ENCODE measurements at places on chromosomes 3 and 15.

GRCh38 chr15:100683434-100683833, 81.0 kb downstream of the ASB7 start:
- DNase-seq, result no peak

- DNase-seq, result no peak
Observed at GRCh38 chr3:30658328-30659052, 52.1 kb downstream of the TGFBR2 start.

DNA sequence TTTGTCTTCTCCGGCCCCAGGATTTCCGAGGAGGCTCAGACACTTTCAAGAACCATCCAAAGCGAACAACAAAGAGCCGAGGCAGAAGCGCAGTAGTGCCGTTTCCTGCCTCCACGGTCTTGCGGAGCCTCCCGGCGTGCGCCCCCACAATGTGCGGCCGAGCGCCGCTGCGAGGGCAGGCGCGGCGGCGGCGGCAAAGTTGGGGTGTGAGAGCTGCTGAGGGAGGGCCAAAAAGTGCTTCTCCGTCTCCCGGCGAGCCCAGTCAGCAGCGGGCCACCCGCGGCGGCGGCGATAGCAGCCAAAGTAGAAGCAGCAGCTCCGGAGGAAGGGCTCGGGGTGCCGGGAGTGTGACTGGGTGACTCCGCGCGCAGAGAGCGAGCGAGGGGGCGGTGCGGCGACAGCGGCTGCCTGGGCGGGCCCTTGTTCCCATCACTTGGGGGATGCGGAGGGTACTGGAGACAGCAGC, 749.1 kb downstream of the ROBO1 start:
- no peak for DNase-seq

GRCh38 chr3:194404365-194405140, 5.5 kb upstream of the GP5 start:
- no peak for DNase-seq

DNA sequence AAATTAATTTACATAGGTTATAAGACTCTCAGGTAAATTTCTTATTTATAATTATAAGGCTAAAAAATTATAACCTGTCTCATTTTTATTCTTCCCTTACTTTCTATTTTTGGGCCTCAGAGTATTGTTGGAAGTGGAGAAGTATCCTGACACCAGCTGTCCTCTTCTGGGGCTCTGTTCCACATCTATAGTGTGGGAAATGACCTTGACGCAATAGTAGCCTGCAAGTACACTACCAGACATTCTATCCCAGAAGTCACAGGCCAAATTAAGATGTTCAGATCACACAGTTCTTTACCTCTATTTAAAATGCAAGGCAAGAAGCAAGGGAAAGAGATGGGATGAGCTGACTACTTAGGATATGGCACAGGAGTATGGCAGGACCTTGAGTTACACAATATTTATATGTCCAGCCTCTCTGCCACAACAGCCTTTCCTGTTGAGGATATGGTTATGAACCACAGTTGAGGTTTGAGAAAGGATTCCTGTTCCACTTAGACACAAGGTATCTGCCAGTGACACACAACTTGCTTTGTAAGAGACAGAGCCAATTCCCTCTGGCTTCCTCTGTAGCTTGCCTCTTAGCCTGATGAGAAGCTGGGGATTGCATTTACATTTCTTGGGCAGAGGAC, 158.0 kb upstream of the IL12A start:
- DNase-seq, result no peak

- no peak for DNase-seq
Observed at GRCh38 chr3:49217688-49218470, 46.5 kb downstream of the KLHDC8B start.

DNA sequence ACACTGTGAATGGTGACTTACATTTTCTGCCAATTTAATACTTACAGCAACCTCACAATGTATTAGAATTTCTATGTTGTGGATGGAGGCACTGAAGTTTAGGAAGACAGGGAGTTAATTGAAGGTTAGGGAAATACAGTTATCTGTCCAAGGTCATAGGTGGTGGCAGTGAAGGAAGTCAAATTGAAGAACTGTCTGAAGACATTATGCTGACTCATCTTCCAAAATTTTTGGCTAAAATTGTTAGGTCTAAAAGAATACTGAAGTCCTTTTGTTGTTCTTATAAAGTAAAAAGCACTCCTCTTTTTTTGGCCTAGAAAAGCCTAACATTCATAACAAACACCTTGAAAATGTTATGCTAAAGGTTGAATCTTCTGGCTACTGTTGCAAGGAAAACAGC, 27.7 kb downstream of the EMC4 start:
- no peak for DNase-seq

GRCh38 chr3:188904670-188905069, 267.1 kb upstream of the TPRG1 start:
- no peak for DNase-seq

- no peak for DNase-seq
Observed at GRCh38 chr3:58356054-58356453, 23.4 kb downstream of the PXK start.

DNA sequence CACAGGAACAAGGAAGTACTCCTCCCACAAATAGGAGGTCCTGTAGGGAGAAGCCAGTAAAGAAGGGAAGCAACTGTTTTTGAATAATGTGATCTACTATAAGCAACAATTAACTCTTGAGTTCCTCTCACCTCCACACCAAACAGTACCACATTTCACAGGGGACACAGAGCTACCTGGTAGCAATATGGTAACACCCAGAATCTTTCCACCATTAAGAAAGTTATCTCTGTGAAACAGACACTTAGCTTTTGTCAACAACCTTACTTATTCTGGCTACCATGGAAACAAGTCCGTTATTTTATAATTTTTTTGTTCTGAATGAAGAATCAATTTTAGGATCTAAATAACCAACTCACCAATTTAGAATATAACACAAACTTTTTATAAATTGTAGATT, 49.5 kb downstream of the TBL1XR1 start:
- DNase-seq, result no peak

- no peak for DNase-seq
Observed at GRCh38 chr3:153169793-153170383, 7.9 kb downstream of the RAP2B start.

DNA sequence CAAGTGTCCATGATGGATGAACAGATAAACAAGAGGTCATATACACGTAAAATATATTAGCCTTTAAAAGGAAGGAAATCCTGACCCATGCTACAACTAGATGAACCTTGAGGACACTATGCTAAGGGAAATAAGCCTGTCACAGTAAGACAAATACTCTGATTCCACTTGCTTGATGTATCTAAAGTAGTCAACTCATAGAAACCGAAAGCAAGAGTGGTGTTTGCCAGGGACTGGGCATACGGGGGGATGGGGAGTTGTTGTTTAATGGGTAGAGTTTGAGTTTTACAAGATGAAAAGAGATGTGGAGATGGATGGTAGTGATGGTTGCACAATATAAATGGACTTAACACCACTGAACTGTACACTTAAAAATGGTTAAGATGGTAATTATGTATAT, 65.4 kb downstream of the C3orf70 start:
- DNase-seq, result no peak

DNA sequence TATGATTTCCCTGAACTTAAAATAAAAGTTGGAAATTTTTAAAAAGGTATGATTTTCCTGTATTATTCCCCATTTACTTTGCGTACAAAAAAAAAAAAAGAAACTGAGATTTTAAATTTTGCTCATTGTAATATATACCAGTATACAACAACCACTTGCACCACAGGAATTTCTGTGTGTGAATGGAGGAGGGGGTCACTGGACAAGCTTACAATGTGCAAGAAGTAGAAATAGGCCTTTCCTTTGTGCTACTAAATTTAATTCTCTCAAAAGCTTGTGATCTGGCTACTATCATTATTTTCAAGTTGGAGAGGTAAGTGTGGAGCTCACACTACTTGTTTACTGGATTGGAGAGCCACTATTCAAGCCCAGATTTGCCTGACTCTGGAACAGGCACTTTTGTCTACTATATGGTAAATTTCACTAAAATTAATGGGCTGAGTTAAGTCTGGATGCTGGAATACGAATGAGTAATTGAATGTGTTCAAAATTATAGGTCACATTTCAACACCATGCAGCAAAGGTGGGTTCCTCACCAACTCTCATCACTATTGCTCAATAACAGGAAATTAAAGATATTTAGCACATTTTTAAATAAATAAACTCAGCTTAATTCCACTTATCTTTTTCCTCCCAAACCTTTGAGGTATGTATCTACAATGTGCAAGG, 148.0 kb upstream of the MBNL1 start:
- DNase-seq, result no peak

- DNase-seq, result no peak
Observed at GRCh38 chr3:30308131-30308530, 298.3 kb upstream of the TGFBR2 start.

- DNase-seq, result no peak
Observed at GRCh38 chr3:121998030-121998580, 23.9 kb downstream of the ILDR1 start.

DNA sequence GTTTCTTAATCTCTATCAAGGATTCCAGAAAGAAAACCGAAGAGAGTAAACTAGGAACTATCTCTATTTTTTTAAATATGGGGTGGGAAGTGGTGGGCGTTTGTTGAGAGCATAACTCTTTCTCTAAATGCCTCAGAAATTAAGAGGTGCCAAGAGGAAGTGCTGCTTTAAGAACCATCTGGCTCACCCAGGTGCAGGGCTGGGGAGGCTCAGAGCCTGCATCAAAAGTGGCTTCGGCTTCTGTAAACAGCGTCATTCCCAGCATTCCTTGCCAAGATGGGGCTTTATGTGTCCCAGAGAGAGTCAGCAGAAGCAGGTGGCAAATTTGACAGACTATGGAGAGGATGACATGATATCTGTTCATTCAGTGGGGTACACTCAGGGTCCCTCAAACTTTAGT, 123.3 kb upstream of the BFSP2 start:
- DNase-seq, result no peak

DNA sequence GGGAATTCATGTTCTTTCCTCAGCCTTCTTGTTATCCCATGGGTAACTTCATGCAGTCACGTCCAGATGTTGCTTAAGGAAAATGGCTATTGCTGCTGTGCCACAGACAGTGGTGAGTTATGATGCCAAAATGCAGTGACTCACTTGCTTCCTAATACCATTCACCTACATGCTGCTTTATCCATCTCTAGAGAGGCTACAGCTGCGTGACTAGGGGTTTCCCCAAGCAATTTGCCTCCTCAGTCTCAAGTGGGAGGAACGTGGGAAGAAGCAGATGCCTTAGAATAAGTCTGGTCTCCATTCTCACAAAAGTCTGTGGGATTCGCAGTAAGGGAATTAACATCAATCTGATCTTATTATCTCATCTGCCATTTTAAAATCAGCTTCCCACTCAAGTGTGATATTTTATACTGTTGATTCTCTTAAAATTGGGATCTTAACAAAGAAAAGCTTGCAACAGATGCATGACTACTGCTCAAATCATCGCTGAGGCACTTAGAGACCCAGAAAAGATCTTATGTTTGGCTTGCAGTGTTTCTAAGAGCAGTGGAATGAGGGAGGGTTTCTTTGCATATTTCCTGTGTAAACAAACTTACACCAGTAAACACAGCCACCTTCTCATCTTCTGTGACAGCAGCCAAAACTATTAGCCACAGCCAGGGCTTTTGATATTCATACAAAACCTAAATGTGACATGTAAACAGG, 62.0 kb upstream of the ACP3 start:
- DNase-seq, result no peak

GRCh38 chr3:108590460-108590859, 938 bp downstream of the DZIP3 start:
- no peak for DNase-seq

- no peak for DNase-seq
Observed at GRCh38 chr15:57591822-57592367, at the start of gene MYZAP. Gene MYZAP, plus strand, starts transcription at chr15:57591904. Its CDS starts 131 bp downstream, at chr15:57592035.

GRCh38 chr3:179436517-179436916, 14.8 kb downstream of the GNB4 start:
- no peak for DNase-seq

- DNase-seq, result no peak
Observed at GRCh38 chr3:114627770-114628169, 333.9 kb downstream of the TIGIT start.

DNA sequence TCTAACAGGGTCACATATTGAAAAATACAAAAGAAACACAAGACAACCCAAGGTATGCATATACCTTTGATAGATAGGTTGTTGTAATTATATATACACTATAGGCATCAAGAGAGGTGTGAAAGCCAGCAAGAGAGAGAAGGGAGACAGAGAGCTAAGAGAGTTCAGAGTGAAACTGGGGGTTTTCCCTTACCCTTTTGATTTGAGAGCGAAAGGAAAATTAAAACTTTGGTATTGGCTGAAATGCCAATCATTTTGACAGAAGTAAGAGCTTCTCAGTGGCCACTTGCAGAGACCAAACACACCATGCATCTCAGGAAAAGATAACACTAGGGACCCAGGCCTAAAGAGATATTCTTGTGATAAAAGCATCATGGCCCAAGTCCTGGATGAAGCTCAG, 183.6 kb downstream of the SHOX2 start:
- no peak for DNase-seq

GRCh38 chr3:177306252-177306651, 109.0 kb upstream of the TBL1XR1 start:
- DNase-seq, result no peak

DNA sequence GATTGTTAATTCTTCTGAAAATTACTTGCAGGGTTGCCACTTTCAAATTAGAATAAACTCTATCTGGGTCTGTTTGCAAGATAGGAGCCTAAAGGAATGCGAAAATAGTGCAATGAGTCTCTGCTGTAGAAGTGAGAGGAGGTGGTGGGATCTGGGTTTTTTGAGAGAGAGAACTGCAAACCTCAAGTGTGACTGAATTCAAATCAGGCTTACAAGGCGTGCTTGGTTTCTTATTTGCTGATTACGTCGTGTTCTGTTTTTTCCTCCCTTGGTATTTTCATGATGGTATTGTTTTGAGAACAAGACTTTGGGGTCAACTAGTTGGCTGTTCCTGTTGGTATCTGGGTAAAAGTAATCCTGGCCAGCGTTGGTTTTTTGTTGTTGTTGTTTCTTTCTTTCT, 490.9 kb upstream of the CFAP20DC start:
- DNase-seq, result no peak

- no peak for DNase-seq
Observed at GRCh38 chr15:59694779-59695178, 5.7 kb upstream of the BNIP2 start.

GRCh38 chr15:72276326-72276700, 4.0 kb upstream of the PARP6 start:
- DNase-seq, result no peak

DNA sequence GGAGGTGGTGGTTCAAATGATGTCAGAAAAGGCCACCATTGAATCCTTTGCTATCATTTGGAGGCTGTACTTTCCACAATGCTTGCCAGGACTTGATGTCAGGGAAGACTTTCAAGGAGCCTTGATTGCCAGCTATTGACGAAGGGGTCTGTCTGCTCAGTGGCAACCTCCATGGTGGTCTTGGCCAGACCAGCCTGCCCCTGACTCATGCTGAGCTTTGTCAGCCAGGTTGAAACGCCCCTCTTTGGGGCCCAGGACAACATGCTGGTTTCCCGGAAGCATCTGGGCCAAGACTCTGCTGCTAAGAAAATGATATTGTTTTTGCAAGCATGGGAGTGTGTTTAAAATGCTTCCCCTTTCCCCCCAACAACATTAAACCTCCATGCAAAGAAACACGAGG, 26.7 kb downstream of the CGNL1 start:
- no peak for DNase-seq
